T-helper 1 cell (primary cell): ENCODE measurements at places on chromosomes 3 and 15.

- DNase-seq = peak; percentile 49
Observed at GRCh38 chr3:71358243-71358642, 225.3 kb downstream of the FOXP1 start.

DNA sequence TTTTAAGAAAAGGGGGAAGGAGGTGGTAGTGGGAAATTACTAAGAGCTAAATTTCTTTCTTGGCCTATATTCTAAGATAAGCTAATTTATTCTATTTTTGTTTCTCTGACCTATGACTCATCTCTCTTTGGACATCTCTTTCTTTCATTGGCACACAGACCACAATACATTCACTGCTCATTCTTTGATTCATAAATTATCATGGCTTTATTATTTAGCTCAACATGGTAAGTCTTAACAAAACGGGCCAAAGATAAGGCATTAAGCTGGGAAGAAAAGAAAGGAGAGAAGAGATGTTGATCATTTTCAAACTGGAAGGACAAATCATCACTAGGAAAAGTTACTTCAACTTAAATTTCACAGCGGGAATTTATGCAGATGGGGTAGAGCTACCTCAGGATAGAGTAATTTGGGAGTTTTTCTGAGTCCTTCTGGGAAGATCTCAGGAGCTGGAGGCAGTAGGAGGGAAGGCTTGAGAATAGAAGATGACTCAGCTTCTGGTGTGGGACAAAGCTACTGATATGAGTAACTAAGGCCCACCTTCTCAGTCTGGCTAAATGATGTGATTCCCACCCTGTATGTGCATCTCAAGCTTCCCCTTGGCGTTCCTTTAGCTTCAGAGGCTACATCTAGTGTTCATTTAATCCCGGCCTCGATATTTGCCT lies 7.5 kb upstream of the ALCAM start:
- no peak for DNase-seq

DNA sequence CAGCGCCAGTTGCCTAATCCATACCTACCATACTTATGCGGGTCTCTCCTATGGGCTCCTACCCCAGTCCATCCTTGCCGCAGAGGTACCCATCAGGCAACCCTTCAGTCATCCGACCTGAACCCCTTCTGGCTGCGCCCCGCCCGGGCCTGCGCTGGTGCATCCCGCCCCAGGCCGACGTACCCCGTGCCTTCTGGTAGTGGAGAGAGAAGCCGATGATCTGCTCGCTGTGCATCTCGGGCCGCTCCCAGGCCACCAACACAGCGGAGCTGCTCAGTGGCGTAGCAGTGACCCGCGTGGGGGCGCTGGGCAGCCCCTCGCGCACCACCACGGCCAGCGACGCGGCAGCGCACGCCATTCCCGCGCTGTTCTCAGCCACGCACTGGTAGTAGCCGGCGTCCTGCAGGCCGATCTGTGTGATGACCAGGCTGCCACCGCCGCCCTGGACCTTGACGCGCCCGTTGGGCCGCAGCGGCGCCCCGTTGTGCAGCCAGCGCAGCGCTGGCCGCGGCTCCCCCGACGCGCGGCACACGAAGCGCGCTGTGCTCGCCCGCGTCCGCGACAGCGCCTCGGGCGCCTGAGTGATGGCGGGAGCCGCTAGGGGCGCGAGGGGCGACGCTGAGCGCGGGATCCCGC lies 17.9 kb upstream of the IGDCC3 start:
- no peak for DNase-seq

DNA sequence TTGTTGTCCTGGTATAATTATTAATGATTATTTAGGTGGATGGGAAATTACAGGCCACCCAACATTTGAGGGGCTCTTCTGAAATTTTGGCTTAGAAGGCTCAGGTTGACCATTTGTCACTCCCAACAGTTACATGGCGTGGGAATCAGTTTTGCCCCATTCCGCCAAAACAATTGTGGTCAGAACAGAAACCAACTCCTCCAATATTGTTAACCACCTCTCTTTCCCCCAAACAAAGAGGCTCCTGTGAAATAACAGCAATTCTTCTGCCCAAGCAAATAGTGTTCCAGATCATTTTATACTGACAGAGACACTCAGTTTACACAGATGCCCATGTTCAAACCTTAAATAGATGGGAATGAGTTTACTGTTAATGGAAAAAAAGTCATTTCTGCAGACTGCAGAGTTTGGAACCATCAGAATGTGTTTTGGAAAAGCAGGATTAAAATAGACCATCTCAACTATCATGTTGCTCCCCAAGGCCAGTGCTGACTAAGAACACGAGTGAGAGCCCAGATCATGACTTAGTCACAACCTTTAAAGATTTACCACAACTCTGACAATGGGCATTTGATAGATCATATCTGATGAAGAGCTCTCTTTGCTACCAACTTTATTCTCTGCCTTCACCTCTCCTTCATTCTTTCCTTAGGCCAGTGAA lies 102.1 kb downstream of the DUT start:
- peak; percentile 4 for DNase-seq

GRCh38 chr15:70045045-70045444 lies 52.7 kb downstream of the TLE3 start:
- no peak for DNase-seq

- DNase-seq = no peak
Observed at GRCh38 chr3:195757438-195757770, 36.6 kb downstream of the MUC20 start.

DNA sequence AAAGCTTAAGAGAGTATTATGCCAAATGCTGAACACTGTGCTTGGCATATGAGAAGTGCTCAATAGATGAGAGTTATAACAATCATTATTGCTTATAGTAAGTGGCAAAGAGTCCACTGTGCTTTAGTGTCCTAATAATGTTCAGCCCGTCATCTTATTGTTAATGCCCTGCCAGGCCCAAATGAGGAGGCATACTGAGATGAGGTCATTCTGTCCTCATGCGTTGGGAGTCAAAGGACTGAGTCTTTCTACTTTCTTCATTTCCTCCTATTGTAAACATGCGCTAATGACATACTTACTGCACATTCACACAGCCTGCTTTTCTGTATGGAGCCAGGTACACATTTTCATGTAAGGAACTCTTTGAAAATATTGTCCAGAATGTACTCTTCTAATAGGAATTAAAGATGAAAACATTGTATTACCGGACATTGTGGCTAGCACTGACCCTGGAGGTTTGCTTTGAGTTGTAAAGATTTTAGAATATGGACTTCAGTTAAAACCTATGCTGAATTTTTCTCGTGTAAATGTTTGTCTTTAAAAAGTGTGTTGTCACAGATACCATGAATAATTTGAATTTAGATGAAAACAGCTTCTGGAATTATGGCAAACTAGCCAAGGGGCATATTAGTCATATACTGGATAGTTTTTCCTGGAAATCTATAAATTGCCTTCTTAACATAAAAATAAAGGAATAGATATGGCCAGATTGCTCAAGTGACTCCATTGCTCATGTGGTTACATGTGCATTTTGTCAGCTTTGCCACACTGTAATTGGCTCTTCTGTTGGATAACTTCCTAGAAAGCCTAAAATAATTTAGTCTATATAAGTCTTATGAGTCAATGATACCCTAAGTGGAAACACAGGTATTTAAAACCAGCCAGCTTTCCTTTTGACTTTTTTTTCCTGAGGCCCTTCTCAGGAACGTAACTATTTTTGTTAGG lies 38.3 kb downstream of the KBTBD12 start:
- no peak for DNase-seq

GRCh38 chr3:69749461-69749860 lies 10.2 kb downstream of the MITF start:
- no peak for DNase-seq

GRCh38 chr15:38860253-38860652 lies 295.6 kb upstream of the RASGRP1 start:
- DNase-seq = no peak

DNA sequence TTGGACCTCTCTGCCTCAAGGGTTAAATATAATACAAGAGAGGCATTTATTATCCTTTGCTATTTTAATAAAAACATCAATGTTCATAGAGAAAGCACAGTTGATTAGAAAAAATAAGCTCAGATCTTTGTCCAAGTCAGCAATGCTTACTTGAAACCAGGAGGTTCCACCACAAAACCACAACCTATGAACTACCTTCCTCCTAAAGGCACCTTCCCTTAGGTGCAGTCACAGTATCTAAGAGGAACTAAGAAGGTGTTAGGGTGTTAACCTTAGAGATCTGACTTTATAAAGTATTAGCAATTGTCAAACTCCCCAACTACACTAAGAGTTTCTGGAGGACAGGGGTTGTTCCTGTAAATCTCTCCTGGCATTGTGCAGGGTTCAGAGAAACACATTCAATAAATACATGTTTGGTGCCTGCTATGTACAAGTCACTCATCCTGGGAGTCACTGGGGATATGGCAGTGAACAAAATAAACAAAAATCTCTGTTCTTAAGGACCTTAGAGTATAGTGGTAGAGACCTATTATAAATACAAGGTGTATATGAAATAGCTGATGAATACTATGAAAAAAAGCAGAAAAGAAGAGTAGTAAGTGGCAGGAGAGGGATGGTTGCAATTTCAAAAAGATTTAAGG lies 208.6 kb downstream of the NFKBIZ start:
- DNase-seq = peak; percentile 80

- DNase-seq = no peak
Observed at GRCh38 chr3:117719316-117719926, 1009.8 kb downstream of the TUSC7 start.

- no peak for DNase-seq
Observed at GRCh38 chr3:3066378-3066777, 43.8 kb downstream of the IL5RA start.

DNA sequence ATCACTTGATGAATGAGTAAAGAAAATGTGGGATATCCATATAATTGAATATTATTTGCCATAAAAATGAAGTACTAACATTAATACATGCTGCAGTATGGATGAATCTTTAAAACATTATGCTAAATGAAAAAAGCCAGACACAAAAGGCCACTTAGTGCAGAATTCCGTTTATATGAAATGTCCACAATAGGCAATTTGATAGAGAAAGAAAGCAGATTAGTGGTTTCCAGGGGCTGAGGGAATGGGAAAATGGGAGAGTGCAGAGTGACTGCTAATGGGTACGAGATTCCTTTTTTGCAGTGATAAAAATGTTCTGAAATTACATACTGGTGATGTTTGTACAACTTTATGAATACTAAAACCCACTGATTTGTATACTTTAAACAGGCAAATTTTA lies 126.7 kb downstream of the FRMD5 start:
- DNase-seq = no peak

DNA sequence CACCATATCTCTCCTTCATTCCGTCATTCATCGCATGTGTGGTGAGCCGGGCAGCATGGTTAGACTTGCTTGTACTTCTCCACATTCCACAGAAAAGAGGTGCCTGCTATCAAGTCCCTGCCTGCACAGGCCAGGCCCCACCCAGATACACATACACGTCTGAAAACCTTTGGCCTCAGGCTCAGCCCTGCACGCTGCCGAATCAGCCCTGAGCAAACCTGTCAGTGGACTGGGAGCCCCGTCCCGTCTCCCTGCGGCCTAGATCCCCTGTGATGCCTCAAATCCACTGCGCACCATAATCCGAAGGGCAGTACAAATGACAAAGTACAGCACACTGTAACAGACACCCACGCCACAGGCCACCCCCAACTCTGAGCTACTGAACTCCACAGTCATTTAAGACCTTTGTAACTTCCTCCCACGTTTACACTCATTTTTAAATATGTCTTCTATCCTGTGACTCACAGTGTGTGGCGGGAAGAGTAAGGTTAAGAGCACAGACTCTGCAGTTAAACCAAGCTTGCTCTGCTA lies 67.1 kb downstream of the MB21D2 start:
- DNase-seq = no peak

DNA sequence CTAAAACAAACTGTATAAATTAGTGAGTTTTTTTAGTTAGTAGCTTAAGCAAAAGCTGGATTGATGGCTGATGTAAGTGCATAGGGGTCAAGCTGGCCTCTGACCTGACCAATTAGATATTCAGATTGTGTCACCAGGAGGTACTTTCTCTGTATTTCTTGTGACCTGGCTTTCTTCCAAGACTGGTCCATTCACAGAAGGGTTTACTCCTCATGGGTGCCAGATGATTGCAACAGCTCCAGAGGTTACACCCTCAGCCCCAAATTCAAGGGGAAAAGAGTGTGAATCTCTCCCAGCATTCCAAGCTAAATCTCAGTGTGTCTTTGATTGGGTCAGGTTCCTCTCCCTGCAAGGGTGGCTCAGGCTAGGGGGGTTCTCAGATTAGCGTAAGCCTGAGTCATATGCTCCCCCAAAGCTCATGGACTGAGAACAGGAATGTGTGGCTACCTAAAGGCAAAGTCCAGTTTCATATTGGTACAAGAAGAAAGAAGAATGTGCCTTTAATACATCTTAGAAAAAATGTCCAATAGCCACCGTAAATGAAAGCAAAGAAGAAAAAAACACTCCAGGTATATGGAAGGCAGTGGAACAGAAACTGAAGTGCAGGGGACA lies 16.5 kb downstream of the PML start:
- DNase-seq = no peak

GRCh38 chr15:40439461-40439959 lies 1.2 kb upstream of the BAHD1 start:
- no peak for DNase-seq

DNA sequence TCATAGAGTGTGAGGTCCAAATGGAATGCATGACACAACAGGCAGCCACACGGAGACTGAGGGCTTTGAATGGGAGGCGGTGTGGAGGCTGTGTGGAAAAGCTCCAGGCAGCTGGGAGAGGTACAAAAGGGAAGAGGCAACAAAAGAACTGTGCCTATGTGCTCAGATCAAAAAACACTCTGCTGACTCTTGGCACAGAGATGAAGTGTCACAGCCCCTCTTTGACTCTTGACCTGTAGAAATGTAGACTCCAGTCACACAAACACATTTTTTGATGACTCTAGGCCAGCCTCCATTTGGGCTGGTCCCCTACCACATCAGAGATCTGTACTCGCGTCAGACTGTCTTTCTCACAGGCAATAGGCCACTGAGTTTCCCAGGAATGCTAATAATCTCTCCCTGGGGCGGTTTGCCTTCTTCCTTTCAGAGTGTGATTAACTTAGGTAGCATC lies 456.0 kb downstream of the TUSC7 start:
- no peak for DNase-seq

GRCh38 chr3:134339913-134340312 lies 34.3 kb downstream of the AMOTL2 start:
- no peak for DNase-seq

- DNase-seq = no peak
Observed at GRCh38 chr15:19956124-19956796, 585.3 kb downstream of the GOLGA6L6 start.

DNA sequence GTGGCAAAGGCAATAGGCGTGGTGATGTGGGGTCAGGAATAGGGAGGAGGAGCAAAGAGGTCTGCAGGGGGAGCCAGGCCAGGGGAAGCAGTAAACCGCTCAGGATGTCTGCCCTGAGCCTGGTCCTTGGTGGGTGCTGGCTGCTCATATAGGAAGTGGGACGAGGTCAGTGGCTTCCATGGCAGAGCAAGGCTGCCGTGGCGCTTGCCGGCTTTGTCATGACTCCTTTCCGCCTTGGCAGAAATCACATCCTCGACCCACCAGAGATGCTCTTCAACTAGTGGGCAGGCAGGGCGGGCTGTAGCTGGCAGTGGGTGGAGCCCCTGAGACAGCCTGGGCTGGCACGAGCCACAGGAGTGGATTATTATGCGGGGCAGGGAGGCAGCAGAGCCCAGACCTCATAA lies 13.1 kb upstream of the SKOR1 start:
- no peak for DNase-seq

GRCh38 chr3:31064021-31064420 lies 169.6 kb upstream of the GADL1 start:
- no peak for DNase-seq
